ENCODE measurements at places on chromosomes 3 and 15. TPM values are rescaled to one million over a fixed set of nuclear protein-coding genes. Genes with fewer than 3 reads are reported as not detected.

GRCh38 chr3:38985581-38985980 is 66.2 kb downstream of the SCN11A start:
- no peaks in the 10 kb centered on the region for H3K4me1 ChIP-seq
- H3K27me3 ChIP-seq, result peaks cover 8% of the 10 kb centered on the region
- H3K27ac ChIP-seq, result no peak overlapping the region
- no peak overlapping the region for H3K4me3 ChIP-seq
- H3K36me3 ChIP-seq, result no peaks in the 10 kb centered on the region

GRCh38 chr3:41117398-41117870 is 81.9 kb upstream of the CTNNB1 start:
- no peak for DNase-seq
- peaks cover 45% of the 10 kb centered on the region for H3K4me1 ChIP-seq
- H3K27ac ChIP-seq, result peak overlapping the region; percentile 91
- H3K4me3 ChIP-seq, result no peak overlapping the region
- H3K36me3 ChIP-seq, result no peaks in the 10 kb centered on the region
- no peaks in the 10 kb centered on the region for H3K27me3 ChIP-seq

- H3K4me1 ChIP-seq, result peaks cover 7% of the 10 kb centered on the region
- H3K36me3 ChIP-seq, result peaks cover 1% of the 10 kb centered on the region
- no peak overlapping the region for H3K4me3 ChIP-seq
- H3K27me3 ChIP-seq, result no peaks in the 10 kb centered on the region
- H3K27ac ChIP-seq, result no peak overlapping the region
Measured at GRCh38 chr3:88117683-88118082, 32.1 kb upstream of the C3orf38 start.

- DNase-seq, result no peak
- H3K36me3 ChIP-seq, result peaks cover 5% of the 10 kb centered on the region
- no peaks in the 10 kb centered on the region for H3K4me1 ChIP-seq
- H3K27me3 ChIP-seq, result no peaks in the 10 kb centered on the region
Measured at GRCh38 chr3:59850417-59850816, 800.6 kb upstream of the CFAP20DC start.

- H3K4me3 ChIP-seq, result peak overlapping the region; percentile 64
- H3K36me3 ChIP-seq, result no peaks in the 10 kb centered on the region
- peaks cover 15% of the 10 kb centered on the region for H3K4me1 ChIP-seq
- DNase-seq, result no peak
Measured at GRCh38 chr15:64912379-64913325, 950 bp downstream of the ANKDD1A start.

GRCh38 chr3:42750834-42751233 is 22.2 kb downstream of the CCDC13 start:
- H3K36me3 ChIP-seq, result peaks cover 2% of the 10 kb centered on the region
- H3K27me3 ChIP-seq, result no peaks in the 10 kb centered on the region
- no peak overlapping the region for H3K4me3 ChIP-seq
- H3K4me1 ChIP-seq, result peaks cover 10% of the 10 kb centered on the region
- no peak for DNase-seq

GRCh38 chr15:92797168-92798052 is 102.7 kb upstream of the CHD2 start:
- H3K36me3 ChIP-seq, result no peaks in the 10 kb centered on the region
- H3K27me3 ChIP-seq, result no peaks in the 10 kb centered on the region
- H3K4me3 ChIP-seq, result no peak overlapping the region
- no peak for DNase-seq

DNA sequence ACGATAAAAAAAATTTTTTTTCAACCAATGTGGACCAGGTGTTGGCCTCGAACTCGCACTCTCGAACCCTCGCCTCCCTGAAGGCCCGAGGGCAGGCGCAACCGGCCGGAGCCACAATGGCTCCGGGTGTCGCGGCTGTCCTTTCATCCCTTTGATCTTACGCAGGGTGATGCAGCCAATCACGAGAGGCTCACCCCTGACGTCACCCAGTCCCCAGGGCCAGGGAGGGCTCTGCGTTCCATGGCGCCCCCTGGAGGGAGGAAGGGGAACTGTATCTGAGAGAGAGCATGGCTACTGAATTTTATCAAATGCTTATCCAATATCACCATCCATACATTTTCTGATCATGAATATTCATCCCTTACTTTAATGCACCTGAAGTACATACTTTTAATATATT is 15.4 kb upstream of the GMNC start:
- no peaks in the 10 kb centered on the region for H3K4me1 ChIP-seq
- H3K27me3 ChIP-seq, result peaks cover 17% of the 10 kb centered on the region
- no peak overlapping the region for H3K4me3 ChIP-seq
- no peaks in the 10 kb centered on the region for H3K36me3 ChIP-seq
- no peak overlapping the region for H3K27ac ChIP-seq

- H3K27ac ChIP-seq, result peak overlapping the region; percentile 94
- peaks cover 89% of the 10 kb centered on the region for H3K4me1 ChIP-seq
- H3K4me3 ChIP-seq, result peak overlapping the region; percentile 33
- no peak for DNase-seq
- peaks cover 21% of the 10 kb centered on the region for H3K36me3 ChIP-seq
Measured at GRCh38 chr15:48566668-48567067, 78.8 kb downstream of the FBN1 start.

DNA sequence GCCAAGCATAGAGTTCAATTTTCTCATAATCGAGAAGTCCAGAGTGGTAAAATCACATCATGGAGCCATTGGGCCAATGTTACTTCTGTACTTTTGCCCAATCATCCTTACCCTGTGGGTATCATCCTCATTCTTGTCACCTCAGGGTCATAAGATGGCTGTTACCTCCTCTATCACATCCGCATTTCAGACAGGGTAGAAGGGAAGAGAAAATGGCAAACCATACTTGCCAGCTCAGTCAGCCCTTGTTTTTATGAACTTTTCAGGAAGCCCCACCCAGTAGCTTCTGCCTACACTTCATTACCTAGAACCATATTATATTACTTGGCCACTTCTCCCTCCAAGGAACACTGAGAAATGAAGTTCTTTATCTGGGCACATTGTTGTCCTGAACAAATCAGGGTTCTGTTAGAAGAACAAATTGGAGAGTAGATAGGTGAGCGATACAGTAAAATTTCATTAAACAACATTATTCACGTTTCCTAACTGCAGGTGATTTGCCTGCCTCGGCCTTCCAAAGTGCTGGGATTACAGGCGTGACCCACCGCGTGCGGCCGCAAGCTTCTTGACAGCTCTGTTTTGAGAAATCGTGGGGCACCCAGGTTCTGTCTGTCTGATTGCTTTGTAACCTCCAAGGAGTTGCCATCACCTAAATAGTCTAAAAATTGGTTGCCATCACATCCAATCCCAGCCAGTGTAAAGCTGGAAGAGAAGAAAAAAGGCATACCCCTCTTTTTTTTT is 34.5 kb upstream of the RPN1 start:
- H3K27ac ChIP-seq, result no peak overlapping the region
- H3K4me3 ChIP-seq, result no peak overlapping the region
- no peaks in the 10 kb centered on the region for H3K36me3 ChIP-seq
- peaks cover 9% of the 10 kb centered on the region for H3K4me1 ChIP-seq
- no peak for DNase-seq

DNA sequence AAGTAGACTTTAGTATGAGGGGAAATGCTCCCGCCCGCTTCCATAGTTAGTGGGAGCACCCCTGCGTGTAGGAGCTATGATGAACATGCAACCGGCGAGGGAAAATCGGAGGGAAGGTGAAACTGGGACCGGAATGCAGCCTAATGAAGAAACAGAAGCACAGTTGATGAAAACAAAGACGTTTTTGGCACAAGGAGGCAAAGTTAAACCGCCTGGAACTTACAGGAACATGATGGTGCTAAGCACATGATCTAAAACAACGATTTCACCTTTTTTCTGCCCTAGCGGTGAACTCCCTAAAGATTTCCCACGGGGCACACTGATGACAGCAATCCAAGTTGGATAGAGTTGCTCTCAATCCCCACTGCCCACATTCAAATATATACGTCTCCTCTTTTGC is 49.4 kb upstream of the SPATA12 start:
- no peaks in the 10 kb centered on the region for H3K36me3 ChIP-seq
- H3K27me3 ChIP-seq, result no peaks in the 10 kb centered on the region
- no peak overlapping the region for H3K4me3 ChIP-seq
- peaks cover 38% of the 10 kb centered on the region for H3K4me1 ChIP-seq

DNA sequence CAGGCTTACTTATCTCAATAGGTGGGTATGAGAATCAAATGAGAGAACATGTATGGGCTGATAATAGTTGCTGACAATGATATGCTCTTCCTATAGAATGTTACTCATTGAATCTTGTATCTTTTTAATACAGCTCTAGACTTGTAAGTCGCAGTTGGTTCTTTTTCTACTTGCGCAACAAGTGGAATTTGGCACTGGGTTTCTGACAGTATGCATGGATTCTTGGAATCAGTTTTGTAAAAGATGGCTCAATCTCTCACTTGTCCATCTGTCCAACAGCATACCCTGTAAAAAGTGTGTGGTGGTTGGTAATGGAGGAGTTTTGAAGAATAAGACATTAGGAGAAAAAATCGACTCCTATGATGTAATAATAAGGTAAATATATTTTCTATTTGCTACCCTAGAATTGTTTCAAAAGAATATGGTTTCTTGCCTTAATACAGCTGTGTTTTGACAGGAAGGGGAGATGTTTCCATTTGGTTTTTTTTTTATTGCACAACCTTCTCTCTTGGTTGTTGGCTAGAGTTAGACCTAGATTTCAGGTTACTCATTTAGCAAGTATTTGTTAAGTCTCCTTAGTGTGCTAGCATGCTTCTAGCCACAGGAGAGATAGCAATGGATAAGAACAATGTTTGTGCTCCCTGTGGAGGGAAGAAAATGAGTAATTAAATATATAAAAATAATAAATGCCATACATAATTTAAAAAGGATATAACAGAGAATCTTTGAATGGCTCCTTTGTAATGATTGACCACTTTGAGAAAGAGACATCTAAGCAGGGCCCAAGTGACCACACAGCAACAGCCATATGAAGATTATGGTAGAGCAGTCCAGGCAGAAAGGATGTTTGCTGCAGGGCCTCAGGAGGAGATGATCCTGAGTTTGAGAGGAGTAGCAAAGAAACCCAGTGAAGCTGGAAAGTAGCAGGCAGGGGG is 21.8 kb downstream of the ST3GAL6 start:
- no peaks in the 10 kb centered on the region for H3K36me3 ChIP-seq
- H3K27me3 ChIP-seq, result no peaks in the 10 kb centered on the region
- DNase-seq, result no peak
- H3K4me1 ChIP-seq, result peaks cover 37% of the 10 kb centered on the region
- H3K27ac ChIP-seq, result peak overlapping the region; percentile 38

The SMCO1 gene
- not detected for total RNA-seq

Measured in chondrocyte (in vitro differentiated cells).